Right lung (tissue), 10 donors: ENCODE measurements at places on chromosomes 3 and 15. TPM values are rescaled to one million over a fixed set of nuclear protein-coding genes. Genes with fewer than 3 reads are reported as not detected.

DNA sequence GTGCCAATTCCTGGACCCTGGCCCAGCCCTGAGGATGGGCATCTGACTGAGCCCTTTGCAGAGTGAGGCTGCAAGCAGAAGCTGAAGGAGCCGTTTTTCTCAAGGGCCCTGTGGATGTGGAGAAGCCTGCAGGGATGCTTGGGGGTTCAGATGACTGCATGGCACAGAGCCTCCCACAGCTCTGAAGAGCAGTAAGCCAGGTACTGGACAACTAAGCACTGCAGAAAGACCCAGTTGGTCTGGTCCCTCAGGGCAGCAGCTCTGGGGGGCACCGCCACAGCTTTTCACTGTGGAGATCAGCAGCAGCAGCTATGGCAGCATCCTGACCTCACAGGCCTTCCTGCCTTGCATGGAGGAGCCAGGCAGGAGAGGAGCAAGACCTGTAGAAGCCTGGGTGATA lies 67.6 kb downstream of the CRYGS start:
- no peak for DNase-seq

- no peak for DNase-seq
Observed at GRCh38 chr15:59303633-59304032, 69.0 kb downstream of the MYO1E start.

DNA sequence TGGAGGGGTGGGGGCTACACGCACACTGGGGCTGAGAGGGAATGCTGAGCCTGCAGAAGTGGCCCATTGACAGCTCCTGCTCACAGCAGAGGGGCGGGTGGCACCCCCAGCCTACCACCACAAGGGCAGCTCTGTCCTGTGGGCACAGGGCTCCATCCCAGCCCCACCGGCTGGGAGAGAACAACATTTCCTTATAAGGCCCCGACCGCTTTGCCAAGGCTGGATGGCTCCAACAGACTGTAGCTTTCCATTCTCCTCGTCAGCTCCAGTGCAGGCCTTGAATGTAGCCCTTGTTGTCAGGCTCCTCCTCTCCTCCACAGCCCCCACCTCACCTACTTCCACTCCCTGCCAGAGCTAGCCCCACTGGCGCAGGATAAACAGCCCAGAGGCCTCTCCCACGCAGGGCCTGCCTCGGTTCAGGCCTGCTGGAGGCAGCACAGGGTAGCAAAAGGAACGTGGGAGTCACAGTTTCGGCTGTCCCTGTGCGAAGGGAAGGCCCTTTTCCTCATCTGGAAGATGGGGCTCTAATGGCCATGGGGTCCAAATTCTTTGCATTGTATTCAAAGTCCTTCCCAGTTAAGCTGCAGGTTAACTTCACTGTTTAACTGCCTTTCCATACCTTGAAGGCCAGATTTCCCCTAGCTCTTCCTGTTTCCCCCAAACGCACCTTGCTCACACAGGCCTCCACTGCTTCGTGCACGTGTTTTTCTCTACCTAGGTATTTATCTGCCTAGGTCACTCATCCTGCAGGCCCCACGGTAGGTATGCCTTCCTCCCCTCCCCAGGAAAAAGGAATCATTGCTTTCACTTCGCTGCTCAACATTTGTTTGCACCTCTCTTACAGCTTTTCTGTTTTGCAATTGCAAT lies 101.6 kb upstream of the LPP start:
- peak; percentile 68 for DNase-seq

Gene ITIH3
- polyA plus RNA-seq, result 6.3 TPM

Gene LRRC15
- polyA plus RNA-seq, result 0.04 TPM
